GM03348 (cell line): ENCODE measurements at places on chromosomes 6 and 20.
A peak's percentile ranks its signal among the peaks of the same experiment; 100 is the strongest.

- DNase-seq: no peak
These were observed 14.7 kb downstream of the ENPP3 start for GRCh38 chr6:131651782-131652181.

- no peak for DNase-seq
These were observed 691.9 kb downstream of the RFPL4B start for GRCh38 chr6:113039005-113039404.

GRCh38 chr6:160765412-160765811, 63.4 kb downstream of the PLG start:
- no peak for DNase-seq

DNA sequence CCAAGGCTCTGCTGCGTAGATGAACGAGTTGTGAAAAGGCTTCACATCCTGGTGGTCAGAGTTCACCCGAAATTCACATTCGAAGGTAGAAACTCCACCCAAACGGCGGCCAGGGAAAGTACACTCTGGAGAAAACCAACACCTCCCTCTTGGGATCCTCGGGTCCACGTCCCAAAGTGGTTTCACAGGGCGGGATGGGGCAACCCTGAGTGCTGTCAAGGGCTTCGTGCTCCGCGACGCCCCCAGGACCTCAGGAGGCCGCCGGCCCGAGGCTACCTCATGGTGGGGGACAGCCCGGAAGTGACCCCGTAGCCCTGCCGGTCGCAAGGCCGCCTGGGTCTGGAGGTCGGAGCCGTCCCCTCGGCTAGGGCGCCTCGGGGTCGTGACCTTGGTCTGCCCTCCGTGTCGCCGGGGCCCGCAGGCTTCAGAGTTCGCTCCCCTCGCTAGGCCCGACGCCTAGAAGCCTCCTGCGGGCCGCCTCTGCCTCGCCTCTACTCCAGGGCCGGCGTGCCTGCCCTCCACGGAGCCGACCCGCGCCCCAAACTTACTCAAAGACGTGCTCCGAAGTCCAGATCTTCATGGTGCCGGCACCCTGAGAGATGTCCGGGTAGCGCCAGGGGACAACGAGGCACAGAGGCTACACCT, at the start of gene PRELID3B:
Gene PRELID3B, minus strand, starts transcription at position 636 of the 645 bp plus-strand sequence. Its CDS starts 56 bp downstream, at position 580.
- peak; percentile 38 for DNase-seq

GRCh38 chr20:36205026-36205425, 31.3 kb upstream of the AAR2 start:
- no peak for DNase-seq

DNA sequence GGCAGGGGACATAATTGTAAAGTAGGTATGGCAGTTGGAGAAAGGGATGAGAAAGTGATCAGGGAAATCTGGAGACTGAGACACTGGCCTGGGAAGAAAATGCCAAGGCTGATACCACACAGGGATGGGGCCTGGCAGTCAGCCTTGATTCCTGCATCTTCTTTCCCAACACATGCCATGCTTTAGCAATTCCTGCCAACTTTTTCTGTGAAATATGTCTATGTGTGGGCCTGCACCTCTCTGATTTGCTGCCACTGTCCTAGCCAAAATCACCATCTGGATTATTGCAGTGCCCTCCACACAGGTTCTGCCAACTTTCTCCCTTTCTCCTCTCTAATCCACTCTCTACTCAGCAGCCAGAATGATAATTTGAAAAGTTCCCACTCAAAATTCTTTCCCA, 759.8 kb upstream of the CITED2 start:
- DNase-seq: no peak

GRCh38 chr6:160222491-160222890, 36.1 kb downstream of the SLC22A2 start:
- DNase-seq: no peak

DNA sequence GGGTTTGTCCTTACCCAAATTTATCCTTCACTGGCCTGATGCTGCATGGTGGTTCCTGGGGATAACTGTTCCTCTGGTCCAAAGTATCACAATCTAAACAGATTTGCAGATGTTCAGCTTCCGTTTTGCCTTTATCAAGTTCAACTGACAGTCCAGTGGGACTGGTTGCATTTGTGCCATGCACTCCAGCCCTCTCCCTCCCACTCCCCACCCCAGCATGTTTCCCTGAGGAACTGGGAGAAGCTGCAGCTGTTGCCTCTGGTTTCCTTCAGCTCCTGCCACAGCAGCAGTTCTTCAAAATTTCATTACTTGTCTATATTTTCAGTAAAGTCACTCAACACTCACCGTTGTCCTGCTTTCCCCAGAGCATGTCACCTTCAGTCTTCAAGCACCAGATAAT, 39.5 kb upstream of the KIF16B start:
- no peak for DNase-seq

- DNase-seq: no peak
These were observed 17.9 kb upstream of the SIRPB1 start for GRCh38 chr20:1637755-1638154.

DNA sequence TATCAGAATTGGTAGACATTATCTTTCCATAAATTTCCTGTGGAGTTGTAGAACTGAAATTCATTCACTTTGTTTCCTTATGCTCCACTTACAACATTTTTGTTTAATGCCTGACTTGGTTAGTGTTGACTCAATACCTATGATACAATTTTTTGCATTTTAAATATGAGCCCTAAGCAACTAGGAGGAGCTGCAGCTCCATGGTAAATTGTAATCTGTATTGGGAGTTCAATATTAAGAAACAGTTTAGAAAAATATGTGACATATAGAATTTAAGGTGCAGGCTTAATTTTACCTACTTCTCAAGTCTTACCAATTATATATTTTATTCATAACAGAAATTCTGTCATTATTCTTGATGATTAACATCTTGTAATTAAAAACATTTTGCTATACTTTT, 868.3 kb downstream of the EYS start:
- DNase-seq: no peak

GRCh38 chr6:158707821-158708195, 58.0 kb downstream of the SYTL3 start:
- no peak for DNase-seq

GRCh38 chr6:55511122-55511800, 67.7 kb downstream of the HMGCLL1 start:
- no peak for DNase-seq

DNA sequence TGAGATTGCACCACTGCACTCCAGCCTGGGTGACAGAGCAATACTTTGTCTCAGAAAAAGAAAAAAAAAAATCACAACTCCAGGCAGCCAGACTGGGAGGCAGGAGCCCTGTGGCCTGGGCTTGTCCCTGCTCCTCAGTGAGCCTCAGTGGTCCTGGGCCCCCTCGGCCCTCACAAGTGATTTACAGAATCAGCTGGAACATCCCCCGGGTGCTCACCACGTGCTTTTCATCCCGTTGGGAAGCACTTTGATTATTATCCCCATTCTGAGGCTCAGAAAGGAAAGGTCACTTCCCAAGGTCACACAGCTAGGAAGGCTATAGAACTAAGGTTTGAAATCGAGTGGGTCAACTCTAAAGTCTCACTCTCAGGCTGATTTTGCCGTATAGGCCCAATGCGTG, 43.1 kb upstream of the TLDC2 start:
- DNase-seq: no peak
